ENCODE measurements at places on chromosomes 16 and 17. TPM values are rescaled to one million over a fixed set of nuclear protein-coding genes. Genes with fewer than 3 reads are reported as not detected.

The NEUROD2 gene
- polyA plus RNA-seq, result not detected

The SCGB1C2 gene
- polyA plus RNA-seq, result not detected

The RCVRN gene
- not detected for polyA plus RNA-seq

DNA sequence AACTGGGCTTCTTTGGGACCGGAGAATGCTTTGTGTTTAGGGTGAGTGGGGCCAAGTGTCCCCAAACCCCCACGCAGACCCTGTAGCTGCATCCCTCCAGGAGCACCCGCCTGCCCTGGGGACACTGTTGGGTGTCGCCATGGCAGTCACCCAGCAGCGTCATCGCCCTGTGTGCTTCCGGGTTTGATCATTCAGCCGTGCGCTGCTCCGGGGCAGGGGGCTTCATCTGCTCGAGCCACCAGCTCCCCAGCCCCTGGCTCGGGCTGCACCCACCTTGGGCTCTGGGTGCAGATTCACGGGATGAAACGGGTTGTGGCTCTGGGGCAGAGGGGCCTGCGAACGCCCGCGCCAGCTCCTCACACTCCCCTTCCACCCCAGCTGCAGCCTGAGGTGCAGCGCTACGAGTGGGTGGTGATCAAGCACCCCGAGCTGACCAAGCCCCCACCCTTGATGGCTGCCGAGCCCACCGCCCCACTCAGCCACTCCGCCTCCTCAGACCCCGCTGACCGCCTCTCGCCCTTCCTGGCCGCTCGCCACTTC lies 13.8 kb upstream of the ATP6V0C start:
- no peak for DNase-seq

- no peak for DNase-seq
Measured at GRCh38 chr16:81481207-81481821, 36.7 kb downstream of the CMIP start.

GRCh38 chr17:81998212-81998611 lies 20.8 kb downstream of the ASPSCR1 start:
- DNase-seq, result no peak
